ENCODE measurements at places on chromosomes 3 and 15.

DNA sequence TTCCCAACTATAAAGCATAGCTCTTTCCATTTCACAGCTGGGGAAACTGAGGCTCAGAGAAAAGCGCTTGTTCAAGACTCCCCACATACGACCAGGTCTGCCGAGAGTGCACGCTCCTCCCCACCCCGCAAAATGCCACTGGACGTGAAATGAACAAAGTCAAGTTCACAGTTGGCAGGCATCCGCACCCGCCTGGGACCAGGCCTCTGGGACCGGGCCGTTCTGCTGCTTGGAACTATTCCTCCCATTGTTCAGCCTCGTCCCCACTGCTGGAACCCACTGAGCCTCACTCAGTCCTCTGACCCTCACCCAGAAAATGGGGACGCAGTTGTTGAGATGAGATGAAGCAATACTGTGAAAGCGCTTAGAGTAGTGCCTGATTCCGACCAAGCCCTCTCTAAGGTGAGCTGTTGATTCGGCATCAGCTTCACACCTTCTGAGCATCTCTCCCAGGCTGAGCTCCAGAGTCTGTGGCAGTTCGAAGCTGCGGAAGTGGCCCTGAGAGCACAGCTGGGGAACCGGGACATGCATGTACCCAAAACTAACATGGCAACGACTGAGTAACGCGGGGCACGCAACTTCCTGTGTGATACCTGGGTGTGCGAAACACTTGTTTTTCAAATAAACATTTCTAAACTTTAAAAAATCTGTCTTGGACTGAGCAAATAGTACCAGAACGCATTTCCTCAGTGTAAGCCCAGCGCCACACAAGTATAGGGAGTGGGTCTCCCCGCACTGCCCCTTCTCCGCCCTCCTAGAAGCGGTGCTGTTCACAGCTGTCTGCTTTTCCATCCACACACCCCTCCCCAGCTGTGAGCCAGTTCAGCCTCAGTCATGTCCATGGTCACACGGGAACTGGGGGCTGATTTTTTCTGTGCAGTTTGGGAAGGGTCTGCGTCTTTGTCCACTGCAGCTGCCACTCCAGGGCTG, 93.4 kb downstream of the CHSY1 start:
- no peak for DNase-seq

DNA sequence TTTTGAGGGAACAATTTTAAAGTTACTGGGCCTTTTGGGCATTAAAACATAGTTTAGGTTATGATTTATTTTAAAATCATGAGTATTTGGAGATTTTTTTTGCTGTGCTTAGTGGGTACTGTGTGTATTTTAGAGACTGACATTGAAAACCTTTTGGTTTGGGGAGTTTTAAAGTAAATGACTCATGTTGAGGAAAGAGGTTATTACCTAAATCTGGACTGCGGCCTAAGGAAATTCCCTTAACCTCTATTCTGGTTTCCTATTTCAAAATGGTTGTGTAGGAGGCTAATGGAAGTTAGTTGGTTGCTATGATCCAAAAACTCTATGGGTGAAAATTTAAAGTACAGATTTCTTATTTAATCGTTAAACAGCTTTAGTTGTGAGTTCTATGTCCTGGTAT, 57.3 kb upstream of the DPH6 start:
- no peak for DNase-seq

- DNase-seq, result no peak
Observed at GRCh38 chr3:30954426-30954825, 60.0 kb upstream of the GADL1 start.

- DNase-seq, result no peak
Observed at GRCh38 chr3:195212033-195212748, 58.8 kb downstream of the XXYLT1 start.

DNA sequence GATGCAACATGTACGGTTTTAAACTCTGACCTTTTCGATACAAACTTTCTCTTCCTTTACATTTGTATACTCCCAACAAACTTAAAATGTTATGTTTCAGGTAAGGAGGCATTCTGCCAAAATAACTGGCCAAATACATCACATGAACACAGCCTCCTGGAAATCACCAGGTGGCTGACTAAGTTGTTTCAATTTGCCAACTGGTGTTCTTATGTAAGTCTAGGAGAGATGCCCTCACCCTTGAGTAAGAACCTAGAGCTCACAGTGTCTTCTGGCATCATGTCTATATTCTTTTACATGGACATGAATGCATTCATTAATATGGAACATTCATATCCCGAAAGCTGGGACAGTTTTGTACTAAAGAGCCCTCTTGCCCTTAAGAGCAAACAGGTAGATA, 341.1 kb upstream of the NR2F2 start:
- no peak for DNase-seq

DNA sequence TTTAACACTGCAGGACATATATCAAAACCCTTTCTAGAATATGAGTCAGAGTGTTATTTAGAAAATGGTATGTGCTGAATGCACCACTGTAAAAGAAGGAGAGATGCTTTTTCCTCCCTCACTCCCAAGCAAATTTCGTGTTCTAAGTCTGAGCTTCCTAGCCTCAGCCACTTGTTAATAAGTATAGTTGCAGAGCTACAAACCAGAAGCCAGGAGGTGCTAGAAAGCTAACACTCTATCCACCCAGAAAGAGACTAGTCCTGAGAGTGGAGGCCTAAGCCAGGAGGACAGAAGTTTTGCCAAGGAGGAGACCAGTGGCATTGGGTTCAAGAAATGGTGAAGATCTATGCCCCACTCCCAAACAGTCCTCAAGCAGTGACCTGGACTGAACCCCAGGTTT, 40.5 kb upstream of the GYG1 start:
- no peak for DNase-seq

DNA sequence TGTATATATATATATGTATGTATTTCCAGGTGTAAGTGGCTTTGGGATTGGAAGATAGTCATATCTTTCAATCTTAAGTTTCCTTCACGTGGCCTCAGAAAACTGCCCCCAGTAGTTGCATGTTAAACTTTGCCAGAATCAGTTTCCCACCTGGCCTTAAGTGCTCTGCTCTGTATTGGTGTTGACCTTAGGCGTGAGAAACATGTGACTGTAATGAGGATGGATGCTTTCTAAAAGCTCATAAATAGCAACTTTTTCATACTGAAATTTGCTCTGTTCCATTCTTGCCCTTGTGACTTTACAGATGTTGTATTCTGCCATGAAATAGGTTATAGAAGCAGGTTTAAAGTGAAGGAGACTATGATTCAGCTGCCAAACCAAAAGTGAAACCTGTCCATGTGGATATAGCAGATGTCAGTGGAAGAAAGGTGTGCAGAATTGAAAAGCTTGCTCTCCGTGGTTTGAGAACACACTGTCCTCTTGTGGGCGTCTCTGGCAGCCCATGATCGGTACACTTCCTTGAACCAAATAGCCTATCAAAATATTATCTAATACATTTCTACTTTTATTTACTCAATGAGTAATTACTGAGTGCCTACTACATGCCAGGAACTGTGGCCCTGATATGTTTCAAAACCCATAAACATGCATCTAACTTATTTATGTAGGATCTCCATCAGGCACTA, 15.8 kb downstream of the SCG5 start:
- no peak for DNase-seq

GRCh38 chr15:68335251-68335650, 57.7 kb downstream of the FEM1B start:
- no peak for DNase-seq

DNA sequence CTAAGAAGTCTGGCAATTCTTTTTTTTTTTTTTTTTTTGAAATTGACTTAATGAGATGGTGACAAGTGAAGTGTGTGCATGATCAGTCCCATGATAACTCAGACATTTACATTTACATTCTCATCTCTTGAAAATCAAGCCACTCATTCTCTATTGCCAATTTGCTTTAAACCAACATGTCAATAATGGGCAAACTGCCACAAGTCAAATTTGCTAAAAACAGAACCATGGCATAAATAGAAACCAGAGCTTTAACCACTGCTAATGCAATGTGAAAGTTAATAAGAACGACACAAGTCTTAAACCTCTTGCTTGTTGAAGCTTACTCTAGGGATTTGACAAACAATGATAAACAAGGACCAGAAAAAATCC, 12.0 kb upstream of the COL8A1 start:
- DNase-seq, result no peak
